ENCODE measurements at places on chromosomes 7 and 10.

- DNase-seq = no peak
Observed at GRCh38 chr7:28408105-28408959, 4.0 kb upstream of the CREB5 start.

- no peak for DNase-seq
Observed at GRCh38 chr10:95273393-95274312, 17.1 kb downstream of the PDLIM1 start.

GRCh38 chr7:105849122-105849855 lies 27.1 kb downstream of the ATXN7L1 start:
- no peak for DNase-seq

DNA sequence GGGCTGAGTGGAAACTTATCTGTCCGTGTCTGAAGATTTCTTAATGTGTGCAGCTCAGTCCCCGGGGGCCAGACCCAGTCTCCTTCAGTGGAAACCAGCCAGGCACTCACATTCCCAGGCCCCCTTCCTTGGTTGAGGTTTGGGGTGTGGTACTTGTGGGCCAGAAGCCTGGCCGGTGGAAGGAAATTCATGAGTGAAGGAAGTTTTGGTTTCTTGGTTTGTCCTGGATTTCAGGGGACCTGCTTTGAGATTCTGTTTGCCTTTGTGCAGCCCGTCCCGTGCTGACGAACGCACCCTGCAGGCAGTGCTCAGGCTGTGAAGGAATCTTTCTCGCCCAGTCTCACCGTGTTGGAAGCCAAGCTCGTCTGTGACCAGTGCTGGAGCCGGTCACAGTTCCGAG lies 2.9 kb downstream of the INPP5A start:
- DNase-seq = no peak

GRCh38 chr10:68301790-68302502 lies 29.9 kb upstream of the HNRNPH3 start:
- no peak for DNase-seq

DNA sequence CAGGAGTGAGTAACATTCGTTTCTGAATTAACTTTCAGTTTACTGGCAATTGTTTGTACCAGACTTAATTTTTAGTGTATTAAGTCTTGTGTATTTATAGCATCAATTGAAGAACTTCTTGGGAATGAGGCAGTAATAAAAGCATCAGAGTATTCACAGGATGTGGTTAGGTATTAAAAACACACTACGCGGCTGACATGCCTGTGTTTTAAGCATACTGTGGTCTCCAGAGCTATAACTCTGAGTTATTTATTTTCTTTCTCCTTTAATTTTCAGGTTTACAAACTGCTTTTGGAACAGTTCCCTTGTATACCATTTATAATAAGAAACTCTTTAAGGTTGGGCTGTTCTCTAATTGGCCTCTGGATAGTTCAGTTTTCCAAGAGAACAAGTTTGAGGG lies 626.1 kb upstream of the NRG3 start:
- no peak for DNase-seq

GRCh38 chr7:130910949-130911944 lies 177.2 kb upstream of the KLF14 start:
- no peak for DNase-seq

GRCh38 chr7:13151978-13152377 lies 464.5 kb downstream of the ARL4A start:
- DNase-seq = no peak

DNA sequence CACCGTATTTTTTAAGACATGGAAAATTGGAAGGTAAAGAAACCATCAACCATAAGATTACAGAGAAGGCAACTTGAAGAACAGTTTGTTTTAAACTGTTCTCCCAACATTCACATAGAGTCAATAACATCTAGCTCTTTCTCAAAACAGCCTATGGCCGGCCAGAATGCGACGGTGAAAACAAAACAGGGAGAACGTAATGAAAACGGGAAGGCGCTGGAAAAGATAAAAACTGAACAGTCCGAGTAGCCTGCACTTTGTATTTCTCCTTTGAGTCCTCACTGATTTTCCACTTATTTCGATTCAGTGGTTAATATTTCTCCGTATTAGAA lies 637 bp downstream of the MICU1 start:
- no peak for DNase-seq

GRCh38 chr7:35405461-35405860 lies 151.6 kb upstream of the TBX20 start:
- DNase-seq = no peak

GRCh38 chr7:38244516-38244915 lies 28.9 kb downstream of the TARP start:
- DNase-seq = no peak

DNA sequence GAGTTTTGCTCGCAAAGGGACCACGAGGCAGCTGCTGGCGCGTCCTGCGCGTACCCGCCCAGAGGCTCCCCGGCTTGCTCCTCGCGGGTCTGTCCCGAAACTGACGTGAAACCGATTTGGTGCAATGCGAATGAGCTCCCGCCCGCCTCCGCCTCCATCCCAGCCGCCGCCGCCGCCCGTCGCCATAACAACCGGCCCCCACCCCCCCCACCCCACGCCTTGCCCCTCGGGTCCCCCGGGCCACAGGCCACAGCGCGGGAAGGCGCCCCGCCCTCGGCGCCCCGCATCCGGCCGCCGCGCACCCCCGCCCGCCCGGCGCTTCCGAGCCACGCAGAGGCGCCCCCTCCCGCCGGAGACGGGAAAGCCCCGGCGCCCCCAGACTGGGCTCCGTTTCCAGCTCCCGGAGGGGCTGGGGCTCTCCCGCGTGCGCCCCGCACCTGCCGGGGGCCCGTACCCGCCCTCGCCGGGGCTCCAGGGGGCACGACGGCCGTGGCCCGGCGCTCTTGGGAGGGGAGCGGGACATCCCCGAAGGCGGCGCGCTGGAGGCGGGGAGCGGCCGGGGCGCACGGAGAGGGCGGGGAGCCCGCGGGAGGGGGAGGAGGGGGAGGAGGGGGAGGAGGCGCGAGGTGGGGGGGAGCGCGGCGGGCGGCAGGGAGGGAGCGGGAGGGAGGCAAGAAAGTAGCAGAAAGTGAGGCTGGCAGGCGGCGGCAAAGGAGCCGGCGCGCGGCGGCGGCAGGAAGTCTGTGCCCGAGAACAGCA lies at the start of gene CAMK1D:
Gene CAMK1D, plus strand, starts transcription at position 678 of the 759 bp plus-strand sequence.
- DNase-seq = peak; percentile 90

DNA sequence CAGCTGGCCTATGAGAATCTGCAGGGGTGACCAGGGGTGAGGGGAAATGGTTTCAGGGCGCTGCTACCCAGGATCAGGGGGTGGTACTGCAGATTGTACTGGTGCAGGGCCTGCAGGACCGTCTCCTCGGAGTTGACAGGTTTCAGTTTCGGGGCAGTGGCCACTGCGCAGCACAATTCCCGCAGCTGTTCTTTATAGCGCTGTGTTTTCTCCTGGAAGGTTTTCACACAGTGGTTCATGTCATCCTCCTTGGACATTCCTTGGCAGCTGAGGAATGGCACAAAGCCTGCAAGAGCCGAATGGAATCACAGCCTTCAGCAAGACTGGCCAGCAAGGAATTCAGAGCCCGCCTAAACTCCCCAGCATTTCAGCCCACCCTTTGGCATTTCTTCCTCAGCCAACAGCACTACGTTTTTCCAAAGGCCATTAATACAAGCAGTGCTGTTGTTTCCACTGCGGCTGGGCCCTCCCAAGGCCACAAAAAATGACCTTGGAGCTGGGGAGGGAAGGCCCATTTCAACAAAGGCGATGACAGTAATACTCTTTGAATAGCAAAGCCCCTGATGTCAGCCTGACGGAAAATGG lies 44.9 kb downstream of the PNLIPRP2 start:
- no peak for DNase-seq

- no peak for DNase-seq
Observed at GRCh38 chr7:70674571-70675010, 457.4 kb upstream of the GALNT17 start.

DNA sequence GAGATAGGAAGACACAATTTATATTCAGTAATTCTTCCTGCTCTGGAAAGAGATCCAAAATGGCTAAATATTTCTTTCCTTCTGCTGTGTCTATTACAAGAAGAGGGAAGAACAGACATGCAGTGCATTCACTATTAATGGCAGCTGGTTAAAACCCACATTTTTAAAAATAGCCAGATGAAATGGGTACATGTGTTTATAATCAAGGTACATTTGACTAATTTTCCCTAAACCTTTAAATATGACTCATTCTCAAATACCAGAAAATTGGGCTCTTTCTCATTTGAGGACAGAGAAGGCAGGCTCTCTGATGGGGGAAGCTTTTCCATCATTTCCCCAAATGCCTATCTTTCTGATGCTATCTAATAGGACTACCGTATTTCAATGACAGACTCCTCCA lies 215.7 kb upstream of the HABP2 start:
- no peak for DNase-seq

- DNase-seq = no peak
Observed at GRCh38 chr10:73786512-73786885, 1.1 kb downstream of the ZSWIM8 start.

- DNase-seq = no peak
Observed at GRCh38 chr10:62590306-62590705, 214.2 kb upstream of the ADO start.

GRCh38 chr7:49866910-49867309 lies 93.5 kb downstream of the VWC2 start:
- DNase-seq = no peak

DNA sequence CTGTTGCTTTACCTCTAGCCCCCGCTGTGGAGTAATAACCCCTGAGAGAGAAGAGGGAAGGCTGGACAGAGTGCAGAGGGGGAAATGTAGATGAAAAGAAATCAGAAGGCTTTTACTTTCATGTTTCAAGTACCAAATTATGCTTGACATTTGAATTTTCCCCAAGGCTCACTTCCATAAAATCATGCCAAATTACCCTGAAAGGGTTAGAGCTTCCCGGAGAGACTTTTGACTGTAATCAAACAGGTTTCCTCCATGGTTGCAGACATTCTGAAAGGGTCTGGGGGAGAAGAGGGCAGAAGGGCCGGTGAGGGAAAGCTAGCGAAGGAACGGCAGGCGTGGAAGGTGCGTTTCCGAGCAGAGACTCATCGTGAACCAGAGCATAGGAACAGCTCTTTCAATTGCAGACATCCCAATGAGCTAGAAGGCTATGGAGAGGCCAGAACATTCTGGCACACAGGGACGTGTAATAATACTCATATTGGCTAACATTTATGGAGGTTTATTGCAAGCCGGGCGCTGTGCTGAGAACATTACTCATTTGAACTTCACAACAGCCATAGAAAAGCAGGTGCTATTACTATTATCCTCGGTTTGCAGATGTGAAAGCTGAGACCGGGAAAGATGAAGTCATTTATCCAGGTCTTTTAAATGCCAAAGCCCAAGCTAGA lies 620.8 kb upstream of the AUTS2 start:
- DNase-seq = no peak

DNA sequence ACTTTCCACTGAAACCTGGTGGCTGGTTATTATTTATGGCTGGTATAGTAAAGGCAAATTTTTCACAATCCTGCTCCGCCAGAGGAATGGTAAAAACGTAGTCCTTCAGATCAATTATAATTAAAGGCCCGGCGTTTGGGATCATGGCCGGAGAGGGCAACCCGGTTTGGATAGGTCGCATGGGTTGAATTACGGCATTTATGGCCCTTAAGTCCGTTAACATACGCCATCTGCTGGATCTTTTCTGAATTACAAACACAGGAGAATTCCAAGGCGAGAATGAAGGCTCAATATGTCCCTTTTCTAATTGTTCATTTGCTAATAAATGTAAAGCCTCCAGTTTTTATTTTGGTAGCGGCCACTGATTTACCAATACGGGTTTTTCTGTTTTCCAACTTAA lies 11.3 kb upstream of the TAS2R3 start:
- no peak for DNase-seq

- no peak for DNase-seq
Observed at GRCh38 chr7:51114501-51114900, 202.1 kb downstream of the COBL start.

DNA sequence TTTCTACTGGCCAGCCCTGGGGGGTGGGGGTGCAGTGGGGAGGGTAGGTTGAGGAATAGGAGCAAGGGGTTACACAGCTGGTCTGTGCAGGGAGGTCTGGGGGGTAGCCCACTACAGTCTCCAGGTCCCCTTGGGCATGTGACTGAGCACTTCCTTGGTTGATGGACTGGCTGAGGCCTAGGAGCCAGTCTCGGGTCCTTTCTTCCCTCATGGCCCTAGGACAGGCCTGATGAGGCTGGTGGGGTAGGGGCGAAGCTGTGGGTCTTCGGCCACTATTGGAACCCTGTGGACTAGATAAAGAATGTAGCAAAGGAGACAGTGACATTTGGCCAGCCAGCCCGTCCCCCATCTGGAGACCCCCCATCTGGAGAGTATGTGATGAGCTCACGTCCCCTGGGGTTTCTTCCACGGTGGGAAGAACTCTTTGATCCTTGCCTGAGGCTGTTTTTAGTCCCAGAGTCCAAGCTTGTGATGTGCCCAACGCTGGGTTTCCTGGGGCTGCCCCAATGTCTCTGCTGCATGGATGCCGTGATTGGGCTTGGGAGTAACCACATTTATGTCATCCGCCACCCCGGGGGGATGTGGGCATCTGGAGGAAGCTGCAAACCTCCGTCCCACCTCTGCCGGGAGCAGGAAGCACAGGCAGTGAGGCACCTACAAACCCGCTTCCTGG lies 20.7 kb downstream of the FAM241B start:
- no peak for DNase-seq

DNA sequence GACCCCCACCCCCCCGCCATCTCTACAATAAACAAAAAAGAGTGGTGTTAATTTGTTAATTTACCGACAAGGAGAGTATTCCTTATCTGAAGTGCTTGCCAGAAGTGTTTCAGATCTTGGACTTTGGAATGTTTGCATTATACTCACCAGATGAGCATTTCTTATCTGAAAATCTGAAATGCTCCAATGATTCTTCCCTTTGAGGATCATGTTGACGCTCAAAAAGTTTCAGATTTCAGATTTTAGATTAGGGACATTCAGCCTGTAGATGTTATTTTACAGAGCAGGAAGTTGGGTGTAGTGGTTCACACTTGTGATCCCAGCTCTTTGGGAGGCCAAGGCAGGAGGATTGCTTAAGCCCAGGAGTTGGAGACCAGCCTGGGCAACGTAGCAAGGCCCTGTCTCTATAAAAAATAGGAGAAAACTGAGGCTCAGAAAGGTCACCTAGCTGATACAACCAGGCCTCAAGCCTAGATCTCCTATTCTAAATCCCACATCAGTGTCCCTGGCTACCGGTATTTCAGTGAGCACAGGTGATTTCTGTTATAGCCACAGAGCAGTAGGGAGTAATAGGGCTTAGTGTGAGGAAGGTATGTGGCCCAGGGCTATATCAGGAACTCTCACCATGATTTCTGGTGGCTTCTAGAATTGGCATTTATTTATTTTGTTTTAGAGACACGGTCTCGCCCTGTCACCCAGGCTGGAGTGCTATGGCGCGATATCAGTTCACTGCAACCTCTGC lies 35.4 kb downstream of the TMEM120A start:
- DNase-seq = no peak

DNA sequence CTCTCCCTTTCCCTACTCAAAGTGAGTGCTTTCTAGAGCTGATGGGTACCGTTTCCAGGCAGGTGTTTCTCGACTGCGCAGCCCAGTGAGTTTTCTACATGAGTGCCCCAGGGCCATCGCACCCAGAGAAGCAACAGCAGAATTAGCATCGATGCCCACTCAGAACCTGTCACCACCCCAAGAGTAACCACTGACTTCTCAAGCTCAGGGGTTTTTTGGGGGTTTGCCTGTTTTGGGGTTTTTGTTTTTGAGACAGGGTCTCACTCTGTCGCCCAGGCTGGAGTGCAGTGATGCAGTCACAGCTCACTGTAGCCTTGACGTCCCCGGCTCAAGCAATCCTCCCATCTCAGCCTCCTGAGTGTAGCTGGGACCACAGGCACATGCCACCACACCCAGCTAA lies 25.7 kb downstream of the SNX8 start:
- no peak for DNase-seq
